NCI-H1048 (cell line): ENCODE measurements at places on chromosomes 7 and 10.

GRCh38 chr10:85919491-85920021, 447.0 kb downstream of the GRID1 start:
- DNase-seq = no peak

DNA sequence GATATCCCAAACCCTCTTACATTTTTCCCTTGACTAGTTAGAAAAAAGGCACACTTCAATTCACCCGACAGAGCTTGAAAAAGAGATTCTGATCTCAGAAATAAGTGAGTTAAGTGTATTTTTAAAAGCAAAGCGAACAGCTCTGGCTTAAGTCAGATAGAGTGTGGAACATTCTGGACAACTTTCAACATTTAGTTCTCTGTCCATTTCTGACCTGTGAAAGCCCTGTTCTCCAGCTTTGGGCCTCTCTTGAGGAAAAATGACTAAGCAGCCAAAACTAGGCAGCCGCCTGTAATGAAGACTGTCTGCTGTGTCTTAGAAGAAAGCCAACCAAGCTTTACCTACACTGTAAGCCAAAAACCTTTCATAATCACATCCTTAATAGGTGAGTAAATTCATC, 50.5 kb downstream of the CDK6 start:
- no peak for DNase-seq

DNA sequence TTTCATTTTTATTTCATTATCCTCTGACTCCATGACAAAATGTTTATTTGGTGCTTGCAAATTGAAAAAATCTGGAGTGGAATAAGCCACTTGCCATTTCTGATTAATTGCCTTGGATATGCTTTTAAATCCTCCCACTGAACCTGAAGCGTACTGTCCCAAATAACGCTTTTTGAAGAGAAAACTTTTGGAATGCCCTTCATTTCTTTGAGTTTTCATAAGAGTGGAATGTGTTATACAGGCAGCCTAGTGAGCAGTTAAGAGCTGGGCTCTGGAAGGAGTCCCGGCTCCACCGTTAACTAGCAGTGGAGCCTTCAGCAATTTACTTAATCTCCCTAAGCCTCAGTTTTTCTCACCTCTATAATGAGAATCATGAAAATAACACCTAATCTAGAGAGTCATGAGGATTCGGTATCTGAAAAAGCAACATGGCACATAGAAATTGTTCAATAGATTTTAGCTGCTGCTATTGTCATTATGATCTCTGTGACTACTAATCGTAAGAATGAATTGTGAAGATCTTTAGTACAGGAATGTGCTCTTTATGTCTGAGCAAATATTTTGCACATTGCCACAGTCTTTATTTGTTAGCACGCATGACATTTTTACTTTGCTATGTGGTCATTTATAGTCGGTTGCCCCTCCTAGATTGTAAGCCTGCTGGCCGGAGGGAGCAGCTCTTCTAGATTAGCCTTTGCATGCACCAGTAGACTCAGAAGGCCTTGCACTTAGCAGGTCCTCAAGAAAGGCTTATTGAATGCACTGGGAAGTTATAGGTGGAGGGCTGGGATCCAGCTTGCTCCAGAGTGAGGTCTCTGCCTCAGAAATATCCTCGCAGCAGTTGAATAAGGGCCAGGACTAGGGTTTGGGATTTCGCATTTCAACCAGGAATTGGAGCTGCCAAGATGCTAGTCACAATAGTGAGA, 59.4 kb downstream of the PLCE1 start:
- no peak for DNase-seq

DNA sequence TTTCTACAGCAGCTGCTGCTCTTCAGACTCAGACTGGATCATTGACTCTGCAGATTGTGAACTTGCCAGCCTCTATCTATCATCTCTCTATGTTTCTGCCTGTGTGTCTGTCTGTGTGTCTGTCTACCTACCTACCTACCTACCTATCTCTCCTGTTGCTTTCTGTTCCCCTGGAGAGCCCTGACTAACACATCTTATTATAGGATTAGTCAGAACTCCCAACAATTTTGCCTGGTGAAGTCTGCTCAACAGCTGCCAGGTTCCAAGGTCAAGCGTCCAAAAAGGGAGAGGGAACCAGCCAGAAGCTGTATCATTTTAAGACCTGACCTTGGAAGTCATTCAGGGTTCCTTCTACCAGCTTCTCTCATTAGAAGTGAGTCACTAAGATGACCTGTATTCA, 579.0 kb upstream of the DPP6 start:
- DNase-seq = no peak

DNA sequence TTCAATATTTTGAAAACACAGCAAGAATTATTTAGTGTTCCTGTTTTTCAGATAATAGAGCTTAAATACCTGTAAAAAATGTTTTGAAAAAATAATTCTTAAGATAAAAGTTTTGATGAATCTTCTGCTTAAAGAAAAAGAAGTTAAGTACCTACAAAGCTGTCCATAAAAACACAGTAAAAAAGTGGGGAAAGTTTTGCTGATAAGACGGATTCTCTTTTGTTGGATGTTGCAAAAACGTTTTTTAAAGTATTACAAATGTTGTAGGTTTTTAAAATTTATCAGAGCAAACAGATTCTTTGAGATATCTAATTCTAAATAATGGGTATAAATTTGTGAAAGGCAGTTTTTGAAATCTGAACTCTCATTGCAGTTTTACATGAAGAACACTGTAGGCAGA, 12.2 kb downstream of the DMTF1 start:
- no peak for DNase-seq

DNA sequence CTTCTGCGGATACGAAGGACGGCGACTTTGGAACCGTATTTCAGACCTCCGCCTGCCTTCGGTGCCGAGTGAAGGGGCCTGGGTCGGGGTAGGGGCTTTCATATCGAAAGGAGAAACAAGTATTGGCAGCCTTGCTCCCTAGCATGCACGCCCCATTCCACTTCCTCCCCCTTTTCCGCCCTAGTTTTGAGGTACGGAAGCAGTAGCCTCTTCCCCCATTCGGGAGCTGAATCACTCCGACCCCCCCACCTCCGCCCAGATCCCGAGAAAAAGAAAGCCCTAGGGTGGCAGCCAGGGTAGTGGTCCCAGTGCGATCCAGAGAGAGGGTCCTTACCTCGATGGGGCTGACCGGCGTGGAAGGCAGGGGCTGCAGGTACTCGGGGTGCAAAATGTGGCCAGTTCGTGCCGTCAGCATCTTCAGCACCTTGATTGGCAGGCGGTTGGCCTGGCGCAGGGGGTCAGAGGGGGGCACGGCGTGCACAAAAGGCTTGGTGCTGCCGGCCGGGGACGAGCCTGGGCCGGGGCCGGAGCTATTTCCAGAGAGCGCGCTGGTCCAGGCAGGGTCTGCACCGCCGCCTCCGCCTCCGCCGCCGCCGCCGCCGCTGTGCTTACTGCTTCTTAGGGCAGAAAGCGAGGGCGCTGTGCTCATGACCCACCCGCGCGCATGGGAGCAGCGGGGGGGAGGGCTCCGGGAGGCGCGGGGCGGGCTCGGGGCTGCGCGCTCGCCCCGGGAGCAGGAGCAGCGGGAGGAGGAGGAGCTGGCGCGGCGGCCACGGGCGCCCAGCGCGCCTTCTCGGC, 594 bp downstream of the ZNF503 start:
- no peak for DNase-seq

GRCh38 chr7:98357751-98358161, 43.1 kb downstream of the BAIAP2L1 start:
- no peak for DNase-seq

DNA sequence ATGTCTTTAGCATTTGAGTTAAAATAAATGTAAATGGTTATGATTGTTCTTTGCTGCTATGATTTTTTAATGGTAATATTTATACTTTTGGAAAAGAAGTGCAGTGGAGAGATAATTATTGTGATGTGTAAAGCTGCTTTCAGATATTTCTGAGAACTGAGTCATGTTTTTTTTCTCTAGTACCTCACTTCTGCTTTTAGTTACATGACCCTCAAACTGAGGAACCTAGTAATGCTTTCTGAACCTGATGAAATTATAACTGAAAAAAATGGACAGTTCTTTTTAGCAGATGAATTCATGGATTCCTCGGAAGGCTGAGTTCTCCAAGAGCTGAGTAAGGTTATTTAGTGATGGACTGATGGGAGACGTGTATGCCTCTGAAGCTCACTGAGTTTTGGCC, 167.8 kb downstream of the CDCA7L start:
- no peak for DNase-seq

GRCh38 chr7:101891936-101892640, 74.7 kb downstream of the CUX1 start:
- DNase-seq = no peak

GRCh38 chr10:62764011-62764410, 40.5 kb upstream of the ADO start:
- no peak for DNase-seq

- DNase-seq = no peak
Observed at GRCh38 chr10:89097226-89097625, 106.6 kb downstream of the FAS start.

DNA sequence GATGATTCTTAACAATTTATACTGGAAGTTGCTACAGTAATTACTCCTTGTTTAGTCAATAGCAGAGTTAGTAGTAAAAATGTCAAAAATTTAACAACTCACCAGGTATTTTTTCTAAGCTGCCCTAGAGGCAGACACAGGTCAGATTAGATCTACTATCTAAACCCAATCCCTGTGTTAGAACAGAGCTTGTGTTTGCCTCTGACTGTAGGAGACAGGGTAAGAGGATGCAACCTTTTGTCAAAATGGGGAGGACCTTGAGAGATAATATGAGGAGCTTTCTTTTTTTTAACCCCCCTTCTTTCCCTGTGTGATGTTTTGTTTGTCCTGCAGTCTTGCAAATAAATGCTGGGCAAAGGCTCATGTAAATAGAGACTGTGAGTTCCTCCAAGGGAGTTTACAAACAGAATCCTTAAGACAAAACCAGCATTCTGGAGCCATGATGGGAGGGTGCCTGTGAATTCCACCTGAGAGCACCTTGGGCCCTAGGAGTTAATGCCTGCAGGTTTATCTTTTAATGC, 353.1 kb downstream of the GATA3 start:
- no peak for DNase-seq

- no peak for DNase-seq
Observed at GRCh38 chr7:45686441-45687184, 112.4 kb downstream of the ADCY1 start.

DNA sequence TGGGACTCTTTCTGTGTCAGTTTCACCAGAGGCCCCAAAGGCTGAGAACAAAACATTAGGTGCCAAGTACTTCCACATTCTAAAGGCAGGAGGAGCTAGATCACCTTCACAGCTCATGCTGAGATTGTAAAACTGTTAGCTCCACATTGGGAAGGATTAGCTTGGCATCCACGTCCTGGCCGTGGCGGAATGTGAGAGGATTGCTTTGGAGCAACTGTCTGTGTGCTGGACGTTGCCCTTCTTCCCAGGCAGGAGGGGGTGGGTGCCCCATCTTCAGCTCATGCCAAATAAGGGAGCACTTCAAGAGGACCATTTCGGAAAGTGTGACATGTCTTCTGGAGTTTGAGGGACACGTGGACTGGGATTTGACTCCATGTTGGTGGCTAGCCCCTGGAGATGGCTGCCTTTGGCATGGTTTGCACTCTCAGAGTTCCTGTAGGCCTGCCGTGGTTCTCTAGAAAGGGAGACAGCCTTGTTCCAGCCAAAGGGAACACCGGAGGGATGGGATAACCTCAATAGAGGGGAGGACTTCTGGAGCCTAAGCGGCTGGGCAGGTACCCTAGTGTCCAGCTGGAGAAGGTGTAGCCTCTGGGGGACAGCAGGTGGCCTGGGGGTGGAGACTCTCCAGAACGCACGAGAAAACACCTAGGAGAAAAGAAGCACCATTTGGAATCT, 19.9 kb upstream of the FMC1 start:
- no peak for DNase-seq

GRCh38 chr7:36312064-36312914, 77.4 kb upstream of the ANLN start:
- DNase-seq = no peak

- DNase-seq = no peak
Observed at GRCh38 chr7:141076377-141076776, 2.5 kb downstream of the TMEM178B start.

- DNase-seq = no peak
Observed at GRCh38 chr7:102012941-102013461, 195.6 kb downstream of the CUX1 start.

GRCh38 chr10:100970076-100970913, 991 bp downstream of the SEMA4G start:
- no peak for DNase-seq

- no peak for DNase-seq
Observed at GRCh38 chr7:787332-788240, 44.7 kb upstream of the SUN1 start.

DNA sequence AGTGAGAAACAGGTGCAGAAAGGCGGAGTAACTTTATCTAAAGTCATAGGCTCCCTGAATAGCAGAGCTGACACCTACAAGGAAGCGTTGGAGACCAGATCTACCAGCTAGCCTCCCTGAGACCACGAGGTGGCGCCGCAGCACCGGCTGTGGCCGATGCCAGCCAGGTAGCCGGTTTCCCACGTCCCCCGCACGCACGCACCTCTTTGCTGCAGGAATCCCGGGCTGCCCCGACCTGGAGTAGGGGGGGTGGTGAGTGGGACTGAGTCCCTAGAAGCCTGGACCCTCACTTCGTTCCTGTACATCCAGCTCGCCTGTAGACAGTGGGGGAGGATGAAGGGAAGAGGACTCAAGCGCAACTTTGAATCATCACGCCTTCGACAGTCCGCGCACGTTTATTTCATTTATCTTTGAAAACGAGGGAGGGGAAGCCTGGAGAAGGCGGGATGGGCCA, 3.7 kb downstream of the ELOVL3 start:
- peak; percentile 71 for DNase-seq

- DNase-seq = no peak
Observed at GRCh38 chr7:141122736-141123135, 48.9 kb downstream of the TMEM178B start.

DNA sequence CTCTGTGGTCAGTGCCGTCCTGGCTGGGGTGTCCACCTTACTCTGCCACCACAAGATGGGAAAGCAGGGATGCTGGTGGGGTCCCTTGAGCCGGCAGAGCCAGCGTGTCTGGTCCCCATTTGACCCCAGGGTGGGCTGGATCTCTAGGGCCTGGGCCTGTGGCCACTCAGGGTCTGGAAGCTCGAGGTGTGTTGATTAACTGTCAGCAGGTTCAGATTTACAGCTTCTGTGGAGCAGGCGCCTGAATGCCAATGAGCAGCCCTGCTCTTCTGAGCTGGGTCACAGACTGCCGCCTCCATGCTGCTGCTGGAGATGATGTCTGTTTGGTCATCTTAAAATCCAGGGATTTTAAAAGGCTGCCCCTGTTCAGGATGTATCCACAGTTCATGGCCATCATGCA, 11.3 kb upstream of the DPYSL4 start:
- DNase-seq = no peak

DNA sequence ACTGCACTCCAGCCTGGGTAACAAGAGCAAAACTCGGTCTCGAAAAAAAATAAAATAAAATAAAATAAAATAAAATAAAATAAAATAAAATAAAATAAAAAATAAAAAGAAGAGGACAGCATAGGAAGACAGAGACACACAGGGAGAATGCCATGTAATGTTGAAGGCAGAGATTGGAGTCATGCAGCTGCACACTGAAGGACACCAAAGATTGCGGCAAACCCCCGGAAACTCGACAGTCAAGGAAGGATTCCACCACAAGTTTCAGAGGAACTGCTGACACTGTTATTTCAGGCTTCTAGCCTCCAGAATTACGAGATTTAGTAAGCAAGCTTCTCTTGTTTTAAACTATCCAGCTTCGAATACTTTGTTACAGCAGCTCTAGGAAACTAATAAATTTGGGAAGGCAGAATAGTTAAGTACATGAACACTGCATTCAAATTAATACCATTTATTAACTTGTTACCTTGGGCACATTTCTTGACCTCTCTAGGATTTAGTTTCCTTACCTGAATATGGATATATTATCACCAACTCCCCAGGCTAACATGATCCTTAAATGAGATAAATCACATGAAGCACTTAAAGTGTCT, 9.5 kb downstream of the CPED1 start:
- DNase-seq = no peak
